Stimulated activated CD4-positive, alpha-beta T cell treated with anti-CD3 and anti-CD28 coated beads, Interleukin-1b, Interleukin-23, amount 100 ng/mL, for 1 hour (primary cell): ENCODE measurements at places on chromosomes 2 and 18.

DNA sequence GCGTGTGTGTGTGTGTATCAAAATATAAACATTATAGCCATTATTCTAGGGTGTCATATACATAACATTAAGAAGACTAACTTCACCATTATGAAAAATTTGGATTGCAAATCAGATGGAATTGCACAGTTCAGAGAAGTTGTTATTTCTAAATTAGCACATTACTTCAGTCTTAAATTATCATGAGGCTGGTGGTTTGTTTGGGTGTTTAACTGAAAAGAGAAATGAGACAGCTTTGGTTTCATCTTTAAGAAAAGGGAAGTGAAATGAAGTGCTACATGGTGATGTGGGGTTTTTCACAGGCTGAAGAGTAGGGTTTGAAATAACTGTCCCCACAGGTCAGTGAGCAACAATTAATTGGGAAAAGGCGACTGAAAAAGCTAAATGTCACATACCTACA lies 161.2 kb upstream of the XIRP2 start:
- DNase-seq, result no peak

DNA sequence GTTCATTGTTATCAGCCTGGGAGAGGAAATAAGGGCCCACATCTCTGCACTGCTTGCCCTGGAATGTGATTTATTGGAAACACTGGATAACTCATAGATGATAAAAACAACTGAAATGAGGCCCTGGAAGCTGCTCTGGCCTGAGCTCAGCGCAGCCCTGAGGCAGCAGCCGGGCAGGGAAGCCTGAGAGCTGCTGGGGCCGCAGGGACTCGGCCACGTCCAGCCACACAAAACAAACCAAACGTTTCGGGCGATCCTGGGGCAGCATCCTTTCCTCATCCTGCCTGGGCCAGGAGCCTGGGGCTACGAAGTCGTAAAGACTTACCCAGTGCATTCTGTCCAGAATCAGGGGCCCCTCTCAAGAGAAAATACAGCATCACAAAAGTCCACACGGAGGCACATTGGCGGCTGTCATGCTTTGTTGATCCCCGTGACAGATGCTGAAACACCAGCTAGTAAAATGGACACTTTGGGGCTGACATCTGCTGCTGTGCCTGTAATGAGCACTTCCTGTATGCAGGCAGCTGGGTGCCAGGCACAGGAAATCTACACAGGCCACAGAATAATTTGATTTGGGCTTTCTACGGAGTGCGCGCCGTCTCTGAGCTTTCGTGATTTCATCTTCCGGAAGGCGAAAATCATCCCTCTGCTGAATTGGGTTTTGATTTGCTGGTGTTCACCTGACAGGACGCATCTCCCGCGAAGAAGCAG lies 250.6 kb downstream of the EIPR1 start:
- DNase-seq, result no peak

GRCh38 chr2:199932312-199932855 lies 21.3 kb downstream of the C2orf69 start:
- DNase-seq, result no peak

DNA sequence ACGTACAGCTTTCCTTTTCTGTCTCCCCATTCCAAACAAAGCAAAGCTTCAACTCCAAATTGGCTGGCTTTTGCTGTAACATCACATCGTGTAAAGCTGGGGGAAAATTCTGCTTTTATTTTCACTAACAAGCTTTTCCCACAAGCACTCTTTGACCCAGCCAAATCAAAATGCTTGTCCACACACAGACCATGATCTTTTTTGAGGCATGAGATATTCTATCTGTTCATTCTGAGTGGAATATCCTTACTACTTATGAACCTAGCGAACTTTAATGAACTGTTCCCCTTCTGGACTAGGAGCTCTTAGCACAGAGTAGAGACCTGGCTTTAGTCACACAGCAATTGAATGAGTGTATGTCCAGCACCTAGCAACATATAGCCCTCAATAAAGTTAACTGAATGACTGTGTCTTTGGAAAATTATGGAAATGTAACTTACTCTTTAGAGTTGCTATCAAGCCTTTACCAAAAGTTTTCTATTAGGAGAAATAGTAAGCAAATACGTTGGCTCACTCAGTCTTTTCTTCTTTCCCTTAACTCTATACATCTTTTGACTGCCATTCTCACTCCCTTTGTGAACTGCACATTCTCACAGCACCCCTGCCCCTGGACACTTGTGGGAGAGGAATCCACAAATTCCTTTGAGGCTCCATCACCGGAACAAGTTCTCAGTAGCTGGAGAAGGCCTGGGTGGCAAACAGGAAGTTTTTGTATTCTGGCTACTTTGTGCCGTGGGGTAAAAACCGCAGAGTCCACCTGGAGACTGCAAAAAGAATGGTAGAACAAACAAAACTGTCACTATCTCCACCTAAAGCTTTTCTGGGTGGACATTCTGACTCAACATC lies 1.3 kb upstream of the UBE2E3 start:
- DNase-seq, result no peak

DNA sequence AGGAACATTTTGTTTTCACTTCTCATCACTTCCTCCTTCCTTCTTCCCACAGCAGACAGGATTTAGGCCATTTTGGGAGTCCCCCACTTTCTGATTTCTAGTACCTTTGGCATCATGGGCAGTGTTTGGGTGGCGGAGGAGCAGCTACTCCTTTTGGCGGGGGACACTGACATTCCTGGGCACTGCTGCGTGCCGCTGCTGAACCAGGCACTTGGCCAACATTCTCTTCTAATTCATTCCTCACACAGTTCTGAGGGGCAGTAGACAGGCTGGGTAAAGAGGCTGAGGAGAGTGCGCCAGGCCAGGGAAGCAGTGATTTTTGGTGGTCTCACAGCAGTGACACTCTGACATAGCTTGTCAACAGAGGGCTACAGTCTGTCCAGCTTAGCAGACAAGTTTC lies 270.2 kb downstream of the LOXHD1 start:
- DNase-seq, result no peak

- no peak for DNase-seq
Observed at GRCh38 chr2:226869371-226869770, 33.5 kb downstream of the RHBDD1 start.

DNA sequence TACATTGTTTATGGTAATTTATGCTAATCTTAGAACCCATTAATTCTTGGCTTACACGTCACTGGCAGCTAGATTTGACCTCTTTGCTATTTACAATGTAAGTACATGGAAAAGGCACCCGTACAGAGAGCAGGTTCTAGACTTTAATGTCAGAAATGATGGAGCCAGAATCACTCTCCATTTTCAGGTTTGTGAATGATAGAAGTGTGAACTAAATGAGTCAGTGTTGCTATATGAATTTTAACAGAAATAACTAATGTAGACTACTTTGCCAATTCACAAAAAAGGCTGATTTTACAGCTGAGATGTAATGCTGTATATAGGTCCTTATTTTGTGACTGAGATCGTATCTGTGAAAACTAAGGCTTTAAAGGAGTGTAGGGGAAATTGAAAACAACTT lies 214.6 kb downstream of the LDLRAD4 start:
- no peak for DNase-seq

- DNase-seq, result no peak
Observed at GRCh38 chr2:142306131-142306530, 175.3 kb upstream of the LRP1B start.

DNA sequence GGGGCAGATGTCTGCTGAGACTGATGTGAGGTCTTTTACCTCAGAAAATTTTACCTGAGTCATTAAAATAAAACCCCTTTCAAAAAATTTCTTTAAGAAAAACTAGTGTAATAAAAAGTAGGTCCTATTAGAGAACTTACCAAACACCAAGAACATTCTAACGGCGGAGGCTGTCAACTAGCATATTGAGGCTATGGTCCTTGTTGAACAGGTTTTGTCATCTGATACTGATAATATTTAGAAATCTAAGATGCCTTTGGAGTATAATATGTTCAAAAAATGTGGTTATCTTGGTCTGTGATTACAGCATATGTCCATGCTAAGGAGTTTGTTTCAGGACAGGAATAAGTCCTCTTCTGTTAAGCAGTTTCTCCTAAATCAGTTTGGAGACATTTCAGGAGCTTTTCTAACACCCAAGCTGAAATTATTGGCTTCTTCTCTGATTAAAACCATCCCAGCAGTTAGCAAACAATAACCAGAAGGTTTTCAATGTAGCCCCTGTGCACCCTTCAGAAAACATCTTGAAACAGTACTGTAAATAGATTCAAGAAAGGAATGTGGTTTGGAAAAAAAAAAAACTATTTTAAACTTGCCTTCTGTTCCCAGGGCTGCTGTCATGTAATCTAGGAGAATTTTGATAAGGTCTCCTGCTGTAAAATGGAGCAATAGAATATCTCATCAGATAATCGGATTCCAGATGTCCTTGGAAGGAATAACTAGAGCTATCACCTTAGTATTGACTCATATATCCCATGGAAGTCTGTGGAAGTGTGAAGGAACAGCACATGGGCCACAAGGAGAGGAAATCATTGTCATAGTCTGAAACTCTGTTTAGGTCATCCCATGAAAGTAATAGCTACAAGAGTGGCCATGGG lies 58.7 kb upstream of the B3GNT2 start:
- no peak for DNase-seq

- DNase-seq, result no peak
Observed at GRCh38 chr2:68320118-68320641, 431 bp upstream of the CNRIP1 start.

DNA sequence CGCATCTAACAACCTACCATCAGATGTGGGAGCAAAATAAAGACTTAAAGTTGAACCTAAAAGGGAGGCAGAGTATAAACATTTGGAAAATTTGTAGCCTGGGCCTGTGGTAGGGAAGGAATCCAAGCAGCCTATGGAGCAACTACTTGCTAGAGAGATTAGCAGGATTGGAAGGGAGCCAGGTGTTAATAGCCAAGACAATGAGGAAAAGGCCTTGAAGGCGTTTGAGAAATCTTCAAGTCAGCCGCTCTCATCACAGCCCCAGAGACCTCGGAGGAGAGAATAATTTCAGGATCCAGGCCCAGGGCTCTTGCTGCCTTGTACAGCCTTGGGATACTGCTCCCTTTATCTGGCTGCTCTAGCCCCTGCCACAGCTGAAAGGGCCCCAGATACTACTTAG lies 219.7 kb downstream of the THSD7B start:
- no peak for DNase-seq

DNA sequence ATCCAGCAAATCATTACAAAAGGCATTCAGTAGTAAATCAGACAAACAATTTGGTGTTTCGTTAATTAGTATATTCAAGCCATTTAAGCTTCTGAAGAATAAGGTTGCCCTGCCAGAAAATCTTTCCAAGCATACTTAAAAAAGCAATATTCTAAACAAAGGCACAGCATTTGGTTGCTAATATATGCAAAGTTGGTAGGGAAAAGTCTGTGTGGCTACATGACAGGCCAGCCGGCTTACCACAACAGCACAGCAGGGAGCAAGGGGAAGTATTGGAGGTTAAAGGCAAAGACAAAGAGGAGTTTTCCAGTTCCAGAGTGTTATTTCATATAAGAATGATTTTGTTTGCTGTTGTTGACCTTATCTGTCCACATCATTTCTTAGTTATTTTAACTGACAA lies 282.3 kb downstream of the MBD5 start:
- no peak for DNase-seq

DNA sequence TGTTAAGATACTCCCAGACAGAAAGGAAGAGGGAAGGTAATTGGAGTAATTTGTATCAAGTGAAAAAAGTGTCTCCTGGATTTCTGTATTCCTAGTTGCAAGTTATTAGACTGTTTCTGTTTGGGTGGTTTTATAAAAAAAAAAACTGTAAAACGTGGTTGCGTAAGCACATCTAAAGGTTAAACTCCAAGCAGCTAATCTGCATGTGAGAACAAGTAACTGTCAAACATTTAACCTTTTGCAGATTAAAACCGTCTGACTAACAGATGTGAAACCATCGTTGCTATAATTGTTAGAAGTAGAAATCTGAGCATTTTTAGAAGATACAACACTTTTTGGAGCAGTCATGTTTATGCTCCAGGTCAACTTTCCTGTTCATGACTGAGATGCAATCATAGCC lies 72.3 kb downstream of the AFF3 start:
- no peak for DNase-seq

DNA sequence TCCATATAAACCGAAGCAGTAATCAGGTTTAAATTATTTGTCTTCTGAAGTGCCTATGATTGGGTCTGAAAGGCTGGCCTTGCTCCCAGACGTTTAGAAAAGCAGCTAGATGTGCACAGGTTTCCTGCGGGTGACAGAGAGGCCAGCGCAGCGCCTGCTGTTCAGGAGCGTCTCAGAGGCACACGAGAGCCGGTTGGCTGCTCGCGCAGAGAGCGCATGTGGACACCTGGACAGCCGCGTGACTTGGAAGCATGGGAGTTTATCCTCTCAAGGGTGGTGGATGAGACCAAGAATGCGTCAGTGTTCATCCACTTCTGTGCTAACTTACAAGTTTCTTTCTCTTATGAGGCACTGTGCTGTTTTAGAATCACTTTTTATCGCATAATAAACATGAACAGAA lies 303.7 kb downstream of the PTGR3 start:
- DNase-seq, result no peak

DNA sequence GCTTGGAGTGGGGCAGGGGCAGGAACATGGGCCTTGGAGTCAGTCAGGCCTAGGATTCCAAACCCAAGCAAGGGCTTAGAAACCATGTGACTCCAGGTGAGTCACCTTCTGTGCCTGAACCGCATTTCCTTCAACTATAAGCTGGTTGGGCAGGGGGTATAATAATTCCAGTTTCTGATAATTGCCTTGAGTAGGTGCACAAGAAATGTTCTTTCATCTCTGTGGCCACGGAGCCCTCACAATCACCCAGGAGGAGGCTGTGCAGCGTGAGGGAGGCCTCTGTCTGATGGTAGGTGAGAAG lies 112.1 kb upstream of the HAAO start:
- DNase-seq, result no peak

- DNase-seq, result no peak
Observed at GRCh38 chr18:26003356-26003755, 87.1 kb downstream of the SS18 start.

DNA sequence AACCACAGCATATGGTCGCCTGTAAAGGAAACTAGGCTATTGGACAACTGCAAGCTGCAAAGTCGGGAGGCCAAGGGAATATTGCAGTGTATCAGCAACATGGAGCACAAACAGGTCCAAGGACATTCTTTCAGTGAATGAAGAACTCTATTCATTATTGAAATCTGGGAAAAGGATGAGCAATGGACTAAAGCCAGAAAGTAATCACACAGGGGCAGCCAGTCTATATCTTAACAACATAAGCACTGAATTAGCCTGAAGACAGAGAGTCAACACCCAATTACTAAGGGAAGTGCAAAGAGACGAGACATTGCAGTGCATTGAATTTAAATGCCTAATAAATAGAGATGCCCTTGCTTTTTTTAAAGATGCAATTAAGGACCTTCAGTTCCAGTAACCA lies 615.5 kb upstream of the SETBP1 start:
- no peak for DNase-seq

- no peak for DNase-seq
Observed at GRCh38 chr18:58363767-58364540, 264.9 kb downstream of the ALPK2 start.

GRCh38 chr2:186780701-186781316 lies 68.2 kb downstream of the ZSWIM2 start:
- DNase-seq, result no peak

- no peak for DNase-seq
Observed at GRCh38 chr2:75030218-75031009, 72.0 kb downstream of the POLE4 start.
